IMR-90 (cell line): ENCODE measurements at places on chromosomes 11 and 22.

DNA sequence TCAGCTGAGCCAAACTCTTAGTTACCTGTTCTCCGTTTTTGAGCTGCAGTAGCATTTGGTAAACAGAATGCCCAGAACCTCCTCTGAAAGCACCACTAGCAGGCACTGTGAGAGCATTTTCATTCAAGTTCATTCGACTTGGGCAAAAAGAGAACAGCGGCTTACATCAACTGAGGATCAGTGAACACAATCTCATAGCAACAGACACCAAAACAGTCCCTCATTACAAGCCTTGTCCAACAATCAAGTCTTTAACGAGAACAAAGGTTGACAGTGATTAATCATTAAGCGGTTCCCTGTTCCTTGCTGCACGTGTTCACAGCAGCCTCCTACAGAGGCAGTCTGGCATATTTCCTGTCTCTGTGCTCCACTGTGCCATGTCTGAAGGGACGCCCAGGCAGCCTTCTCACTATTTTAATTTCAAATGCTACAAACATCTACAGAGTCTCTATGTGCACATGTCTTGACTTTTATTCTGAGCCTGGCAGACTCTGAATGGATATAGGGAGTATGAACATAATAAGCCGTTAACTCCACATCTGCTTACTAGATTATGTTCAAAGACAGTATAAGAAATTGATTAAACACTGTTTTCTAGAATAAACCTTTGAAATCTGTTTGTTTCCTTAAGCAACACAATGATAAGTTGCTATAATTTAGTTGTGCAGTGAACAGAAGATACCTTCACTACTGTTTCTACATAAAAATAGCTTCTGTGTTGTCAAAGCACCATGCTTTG lies 88.3 kb upstream of the MTMR2 start:
- DNase-seq: peak; percentile 54

DNA sequence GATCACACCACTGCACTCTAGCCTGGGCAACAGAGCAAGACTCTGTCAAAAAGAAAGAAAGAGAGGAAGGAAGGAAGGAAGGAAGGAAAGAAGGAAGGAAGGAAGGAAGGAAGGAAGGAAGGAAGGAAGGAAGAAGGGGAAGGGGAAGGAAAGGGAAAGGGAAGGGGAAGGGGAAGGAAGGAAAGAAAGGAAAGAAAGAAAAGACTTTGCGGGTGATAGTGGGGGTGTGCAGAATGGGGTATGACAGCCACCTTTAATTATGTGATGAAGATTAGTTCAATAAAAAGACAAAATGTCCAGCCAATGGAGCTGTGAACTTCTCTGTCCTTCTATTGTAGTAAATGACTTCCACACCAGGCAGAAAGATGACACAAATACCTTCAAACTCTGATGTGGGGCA lies 8.7 kb upstream of the APLP2 start:
- DNase-seq: no peak

GRCh38 chr22:41047801-41048211 lies 44.6 kb upstream of the EP300 start:
- DNase-seq: peak; percentile 20

DNA sequence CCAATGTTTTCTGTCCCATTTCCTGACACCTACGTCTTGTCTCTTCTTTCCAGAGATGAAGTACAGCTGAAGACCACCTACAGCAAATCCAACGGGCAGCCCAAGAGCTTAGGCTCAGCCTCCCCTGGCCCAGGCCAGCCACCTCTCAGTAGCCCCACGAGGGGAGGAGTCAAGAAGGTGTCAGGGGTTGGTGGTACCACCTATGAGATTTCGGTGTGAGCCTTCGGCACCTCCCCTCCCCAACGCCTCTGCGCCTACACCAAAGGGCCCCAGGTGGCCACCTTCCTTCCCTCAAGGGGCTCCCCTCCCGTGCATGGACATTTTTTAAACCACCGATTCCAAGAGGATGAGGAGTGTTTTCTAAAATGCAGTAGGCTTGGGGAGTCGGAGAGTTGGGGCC lies 12.2 kb downstream of the MED19 start:
- DNase-seq: no peak

DNA sequence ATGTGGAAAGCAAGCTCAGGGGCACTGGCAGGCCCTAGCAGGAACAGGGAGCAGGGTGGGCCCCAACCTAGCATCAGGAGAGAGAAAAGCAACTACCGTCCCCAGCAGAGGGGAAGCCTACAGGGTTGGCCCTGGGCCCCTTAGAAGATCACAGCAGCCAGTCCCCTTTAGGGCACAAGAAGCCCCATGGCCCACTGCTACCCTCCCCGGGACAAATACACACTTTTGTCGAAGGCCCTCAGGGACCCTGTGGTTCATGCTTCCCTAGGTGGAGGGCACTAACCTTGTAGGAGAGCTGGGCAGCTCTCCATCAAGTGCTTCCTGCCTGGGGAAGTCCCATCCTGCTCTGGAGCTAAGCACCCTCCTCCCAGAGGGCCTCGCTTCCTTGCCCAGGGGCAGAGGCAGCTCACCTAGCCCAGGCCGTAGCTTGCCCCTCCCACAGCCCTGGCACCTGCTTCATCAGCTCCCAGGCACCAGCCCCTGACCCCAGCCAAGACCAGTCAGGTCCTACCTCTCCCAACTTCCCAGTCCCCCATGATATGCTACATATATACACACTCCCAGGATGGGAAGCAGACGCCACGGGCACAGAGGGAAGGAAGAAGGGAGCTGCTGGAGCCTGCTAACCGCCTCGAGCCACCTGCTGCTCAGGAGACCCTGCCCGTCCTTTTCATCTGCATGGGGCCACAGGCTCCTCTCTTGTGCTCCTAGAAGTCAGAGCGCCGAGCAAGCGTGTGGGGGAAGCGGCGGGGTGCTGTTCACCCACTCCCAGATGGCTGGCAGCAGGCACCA lies 20.1 kb downstream of the SUN2 start:
- DNase-seq: no peak

DNA sequence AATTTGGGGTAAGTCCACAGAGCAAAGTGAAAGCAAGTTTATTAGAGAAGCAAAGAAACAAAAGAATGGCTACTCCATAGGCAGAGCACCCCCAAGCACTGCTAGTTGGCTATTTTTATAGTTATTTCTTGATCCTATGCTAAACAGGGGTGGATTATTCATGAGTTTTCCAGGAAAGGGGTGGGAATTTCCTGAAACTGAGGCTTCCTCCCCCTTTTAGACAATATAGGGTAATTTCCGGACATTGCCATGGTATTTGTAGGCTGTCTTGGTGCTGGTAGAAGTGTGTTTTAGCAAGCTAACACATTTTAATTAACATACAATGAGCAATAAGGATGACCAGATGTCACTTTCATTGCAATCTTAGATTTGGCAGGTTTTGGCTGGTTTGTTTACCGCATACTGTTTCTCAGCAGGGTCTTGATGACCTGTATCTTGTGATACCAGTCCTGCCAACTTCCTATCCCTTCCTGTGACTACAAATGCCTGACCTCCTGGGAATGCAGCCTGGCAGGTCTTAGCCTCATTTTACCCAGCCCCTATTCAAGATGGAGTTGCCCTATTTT lies 937 bp upstream of the C1QTNF6 start:
- DNase-seq: no peak

- peak; percentile 77 for DNase-seq
These were observed 84.7 kb downstream of the TTC28 start for GRCh38 chr22:28594797-28595462.

DNA sequence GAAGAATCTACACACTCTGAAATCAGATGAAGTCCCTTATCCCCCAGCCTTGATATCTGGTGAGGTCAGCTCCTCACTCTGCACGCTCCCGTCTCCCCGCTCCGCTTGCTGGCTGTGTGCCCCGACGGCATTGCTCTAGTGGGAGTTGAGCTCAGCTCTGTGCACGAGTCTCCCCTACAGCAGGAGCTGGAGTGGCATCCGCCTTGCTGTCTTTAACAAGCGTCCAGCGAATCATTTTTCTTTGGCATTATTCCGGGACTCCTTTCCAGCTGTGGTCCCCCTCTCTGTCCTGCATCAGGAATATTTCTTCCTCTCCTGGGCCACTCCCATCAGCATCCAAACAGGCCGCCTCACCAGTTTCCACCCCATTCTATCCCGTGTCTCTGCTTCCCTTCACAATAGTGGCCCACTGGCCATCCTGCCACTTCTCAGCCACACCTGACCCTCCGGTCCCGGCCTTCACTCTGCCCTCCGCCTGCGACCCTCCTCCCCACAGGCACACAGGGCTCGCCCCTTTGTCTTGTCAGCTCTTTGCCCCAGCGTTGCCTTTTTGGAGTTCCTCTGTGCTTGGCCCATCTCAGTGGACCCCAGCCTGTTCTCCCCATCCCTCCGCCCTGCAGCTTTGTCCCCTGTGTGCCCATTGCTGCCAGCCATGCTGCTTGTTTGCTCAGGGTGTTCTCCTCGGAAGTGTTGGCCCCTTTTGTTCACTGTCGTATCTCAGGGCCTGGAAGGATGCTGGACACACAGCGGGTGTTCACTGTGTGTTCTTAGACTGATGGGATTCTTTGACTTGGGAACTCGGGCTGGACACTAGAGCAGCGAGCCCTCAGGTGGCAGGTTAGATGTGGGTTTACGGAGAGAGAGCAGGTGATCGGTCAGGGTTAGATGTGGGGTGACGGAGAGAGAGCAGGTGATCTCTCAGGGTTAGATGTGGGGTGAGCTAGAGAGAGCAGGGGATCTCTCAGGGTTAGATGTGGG lies 441.8 kb downstream of the TBC1D22A start:
- no peak for DNase-seq

GRCh38 chr22:34344702-34345101 lies 424.4 kb upstream of the LARGE1 start:
- no peak for DNase-seq

- DNase-seq: no peak
These were observed 17.1 kb upstream of the CSRP3 start for GRCh38 chr11:19218786-19219460.

DNA sequence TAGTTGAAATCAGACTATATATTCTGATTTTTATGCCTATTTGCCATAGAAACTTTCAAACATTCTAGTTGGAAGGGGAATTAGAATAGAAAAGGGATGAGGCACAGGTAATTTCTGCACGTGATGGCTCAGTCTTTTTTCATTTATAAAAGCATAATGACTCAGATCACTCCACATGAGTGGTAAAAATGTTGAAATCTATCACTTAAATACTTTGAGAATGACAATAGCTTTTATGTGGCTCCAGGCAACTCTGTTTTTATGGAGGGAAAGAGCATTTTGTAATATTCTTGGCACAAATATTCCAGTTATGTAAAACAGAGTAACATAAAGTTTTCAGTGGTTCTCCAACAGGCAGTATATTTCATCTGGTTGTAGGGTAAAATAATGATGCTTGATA lies 5.9 kb upstream of the MMP3 start:
- DNase-seq: peak; percentile 45
